ENCODE measurements at places on chromosomes 16 and 17. TPM values are rescaled to one million over a fixed set of nuclear protein-coding genes. Genes with fewer than 3 reads are reported as not detected.
A peak's percentile ranks its signal among the peaks of the same experiment; 100 is the strongest.

CHST6 gene
- not detected for total RNA-seq

ITGA2B gene
- total RNA-seq, result 0.87 TPM

TENT4B gene
- 32.9 TPM for total RNA-seq

ATP2C2 gene
- not detected for total RNA-seq

ZNF385C gene
- not detected for total RNA-seq

CCL3 gene
- total RNA-seq, result 1.0 TPM

ARHGAP27 gene
- 33.3 TPM for total RNA-seq

IGSF6 gene
- total RNA-seq, result 0.31 TPM

SRL gene
- total RNA-seq, result not detected

DNA sequence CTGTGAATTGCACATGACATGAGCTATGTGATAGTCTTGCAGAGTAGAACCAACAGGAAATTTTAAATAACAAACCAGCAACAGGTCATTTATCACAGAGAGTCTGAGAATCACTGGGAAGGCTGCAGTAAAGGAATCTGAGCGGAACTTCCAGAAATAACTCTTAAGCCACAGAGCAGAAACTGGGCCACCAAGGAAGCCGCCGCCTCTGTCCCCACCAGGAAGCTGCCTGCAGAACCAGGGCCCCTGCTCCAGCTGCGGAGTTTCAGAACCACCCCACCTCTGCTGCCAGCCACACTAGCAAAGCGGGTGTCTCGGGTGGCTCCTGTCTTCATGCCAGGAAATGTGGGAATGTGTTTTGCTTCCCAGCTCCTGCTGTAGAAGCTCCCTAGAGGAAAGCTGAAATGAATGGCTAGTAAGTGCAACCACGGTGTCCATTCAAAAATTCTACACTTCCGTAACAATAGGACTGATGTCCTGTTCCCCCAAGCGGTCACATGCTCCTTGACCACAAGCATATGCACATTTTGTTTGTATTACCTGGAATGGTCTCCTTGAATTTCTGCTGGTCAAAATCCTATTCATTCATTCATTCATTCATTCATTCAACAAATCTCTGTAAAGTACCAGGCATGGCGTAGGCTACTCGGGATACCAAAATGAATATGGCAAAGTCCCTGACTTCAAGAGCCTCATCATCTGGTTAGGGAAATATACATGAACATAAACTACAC is 7.7 kb upstream of the ITPRIPL2 start:
- no peaks in the 10 kb centered on the region for H3K27me3 ChIP-seq
- no peaks in the 10 kb centered on the region for H3K4me1 ChIP-seq
- DNase-seq, result no peak

GRCh38 chr16:9763505-9763904 is 418.7 kb downstream of the GRIN2A start:
- H3K4me3 ChIP-seq, result no peak overlapping the region
- H3K36me3 ChIP-seq, result no peaks in the 10 kb centered on the region
- no peak overlapping the region for H3K27ac ChIP-seq

DNA sequence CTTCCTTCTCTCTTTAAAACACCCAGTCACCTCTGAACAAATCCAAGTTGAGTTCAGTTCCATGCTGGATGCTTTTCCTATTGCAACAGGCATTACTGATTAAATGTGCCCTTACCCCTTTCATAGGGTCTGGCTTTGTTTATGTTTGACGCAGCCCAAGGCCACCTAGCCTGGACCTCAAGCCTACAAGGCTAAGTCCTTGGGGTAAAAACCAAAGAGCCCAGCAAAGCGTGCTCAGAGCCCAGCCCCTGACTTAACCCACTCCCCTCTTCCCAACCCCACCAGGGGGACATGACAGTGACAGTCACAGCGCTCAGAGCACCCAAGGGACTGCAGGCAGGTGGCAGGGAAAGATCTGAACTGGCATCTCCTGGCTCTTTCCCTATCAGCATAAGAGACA is 200.6 kb downstream of the XYLT1 start:
- H3K4me3 ChIP-seq, result no peak overlapping the region
- H3K36me3 ChIP-seq, result no peaks in the 10 kb centered on the region
- H3K4me1 ChIP-seq, result peaks cover 21% of the 10 kb centered on the region
- no peaks in the 10 kb centered on the region for H3K27me3 ChIP-seq
- H3K27ac ChIP-seq, result no peak overlapping the region
- no peak for DNase-seq

- H3K36me3 ChIP-seq, result peaks cover 40% of the 10 kb centered on the region
- peak within 1 kb of the TSS; percentile 79 for H3K27ac ChIP-seq
- peak; percentile 97 for DNase-seq
- H3K27me3 ChIP-seq, result no peaks in the 10 kb centered on the region
- H3K4me3 ChIP-seq, result peak within 1 kb of the TSS; percentile 67
Observed at GRCh38 chr16:2520097-2520783, at the start of gene AMDHD2. TSS of gene AMDHD2 (plus strand) at chr16:2520371. CDS start at chr16:2520459, 88 bp downstream.

DNA sequence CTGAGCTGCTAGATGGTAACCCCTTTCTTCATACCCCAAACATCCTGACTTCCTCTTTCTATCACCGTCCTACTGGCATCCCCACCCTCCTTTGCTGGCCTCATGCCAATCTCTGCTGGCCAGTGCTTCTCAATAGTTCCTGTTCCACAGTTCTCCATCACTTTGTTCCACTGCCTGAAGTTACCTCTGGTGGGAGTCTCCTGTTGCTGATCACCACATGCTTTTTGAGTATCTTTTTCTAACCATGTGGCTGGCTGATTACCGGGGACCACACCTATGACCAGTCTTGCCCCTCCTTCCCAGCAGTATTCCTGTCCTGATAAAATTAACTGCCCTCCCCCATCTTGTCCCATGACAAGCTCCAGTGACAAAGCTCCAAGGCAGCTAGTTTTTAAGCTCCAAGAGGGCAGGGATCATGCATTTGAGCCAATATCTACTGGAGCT is 380.4 kb upstream of the CCL2 start:
- H3K4me3 ChIP-seq, result no peak overlapping the region
- no peak overlapping the region for H3K27ac ChIP-seq
- H3K4me1 ChIP-seq, result no peaks in the 10 kb centered on the region
- H3K27me3 ChIP-seq, result no peaks in the 10 kb centered on the region
- no peak for DNase-seq

GRCh38 chr17:35988164-35988563 is 1.6 kb upstream of the CCL14 start:
- DNase-seq, result no peak
- no peaks in the 10 kb centered on the region for H3K27me3 ChIP-seq
- no peak overlapping the region for H3K4me3 ChIP-seq
- no peaks in the 10 kb centered on the region for H3K36me3 ChIP-seq

GRCh38 chr17:62704381-62704971 is 77.0 kb downstream of the MRC2 start:
- H3K27me3 ChIP-seq, result no peaks in the 10 kb centered on the region
- no peak for DNase-seq
- peak overlapping the region; percentile 56 for H3K4me3 ChIP-seq
- H3K27ac ChIP-seq, result no peak overlapping the region

GRCh38 chr16:88941913-88942909 is 34.8 kb downstream of the CBFA2T3 start:
- peaks cover 40% of the 10 kb centered on the region for H3K4me1 ChIP-seq
- peak; percentile 79 for DNase-seq
- no peak overlapping the region for H3K4me3 ChIP-seq

GRCh38 chr16:84585886-84586285 is 32.0 kb downstream of the COTL1 start:
- H3K4me3 ChIP-seq, result no peak overlapping the region
- H3K27me3 ChIP-seq, result no peaks in the 10 kb centered on the region
- DNase-seq, result no peak
- H3K36me3 ChIP-seq, result peaks cover 76% of the 10 kb centered on the region
- H3K4me1 ChIP-seq, result peaks cover 27% of the 10 kb centered on the region
- no peak overlapping the region for H3K27ac ChIP-seq

DNA sequence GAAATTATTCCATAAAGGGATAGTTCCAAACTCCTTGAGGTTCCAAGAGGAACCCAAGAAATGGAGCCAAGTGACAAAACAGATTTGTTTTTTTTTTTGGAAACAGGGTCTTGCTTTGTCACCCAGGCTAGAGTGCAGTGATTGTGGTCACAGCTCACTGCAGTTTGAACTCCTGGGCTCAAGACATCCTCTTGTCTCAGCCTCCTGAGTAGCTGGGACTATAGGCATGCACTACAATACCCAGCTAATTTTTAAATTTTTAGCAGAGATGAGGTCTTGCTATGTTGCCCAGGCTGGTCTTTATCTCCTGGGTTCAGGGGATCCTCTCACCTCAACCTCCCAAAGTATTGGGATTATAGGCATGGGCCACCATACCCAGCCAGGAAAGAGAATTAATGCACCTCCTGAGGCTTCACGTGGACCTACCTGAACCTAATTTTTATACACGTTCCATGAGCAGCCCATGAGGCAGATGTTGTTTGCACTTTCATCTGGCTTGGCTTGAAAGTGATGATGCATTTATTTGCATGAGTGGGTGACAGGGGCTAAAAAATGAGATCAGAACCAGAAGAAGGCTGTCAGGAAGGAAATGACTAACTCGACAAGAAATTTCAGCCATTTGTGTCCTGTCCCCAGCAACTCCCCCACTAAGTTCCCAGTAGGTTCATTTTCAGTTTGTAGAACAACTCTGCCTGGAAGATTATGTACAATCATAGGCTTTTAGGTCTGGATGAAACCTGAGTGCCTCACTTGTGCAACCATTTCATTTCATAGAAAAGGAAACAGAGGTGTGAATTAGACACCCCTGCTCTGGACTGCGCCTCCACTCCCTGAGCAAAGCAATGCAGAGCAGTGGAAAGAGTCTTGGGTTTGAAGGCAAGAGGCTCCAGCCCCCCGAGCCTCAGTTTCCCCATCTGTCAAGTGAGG is 10.3 kb upstream of the IRF8 start:
- H3K36me3 ChIP-seq, result no peaks in the 10 kb centered on the region
- DNase-seq, result no peak
- H3K27ac ChIP-seq, result no peak overlapping the region

DNA sequence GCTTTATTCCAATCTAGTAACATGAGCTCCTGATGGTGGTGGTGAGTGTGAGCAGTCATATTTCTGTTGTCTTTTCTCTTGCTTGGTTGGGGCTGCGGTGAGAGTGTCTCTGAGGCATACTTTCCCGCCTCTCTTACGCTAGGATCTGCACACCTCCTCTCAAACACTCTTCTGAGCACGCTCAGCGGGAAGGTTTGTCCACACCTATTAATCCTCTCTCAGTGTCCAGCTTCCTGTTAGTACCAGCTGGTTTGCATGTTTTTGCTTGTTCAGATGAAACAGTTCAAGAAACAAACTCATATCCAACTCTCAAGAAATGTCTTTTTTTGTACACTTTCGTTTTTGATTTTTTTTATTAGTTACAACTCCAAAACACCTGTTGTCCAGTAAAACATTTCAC is 89.5 kb downstream of the CCDC182 start:
- H3K27me3 ChIP-seq, result no peaks in the 10 kb centered on the region
- no peak overlapping the region for H3K27ac ChIP-seq
- no peak overlapping the region for H3K4me3 ChIP-seq
- no peak for DNase-seq
- H3K36me3 ChIP-seq, result peaks cover 25% of the 10 kb centered on the region

- no peaks in the 10 kb centered on the region for H3K4me1 ChIP-seq
- H3K4me3 ChIP-seq, result no peak overlapping the region
- peaks cover 5% of the 10 kb centered on the region for H3K27me3 ChIP-seq
- no peak overlapping the region for H3K27ac ChIP-seq
Observed at GRCh38 chr16:86598607-86599565, 20.5 kb downstream of the FOXL1 start.

DNA sequence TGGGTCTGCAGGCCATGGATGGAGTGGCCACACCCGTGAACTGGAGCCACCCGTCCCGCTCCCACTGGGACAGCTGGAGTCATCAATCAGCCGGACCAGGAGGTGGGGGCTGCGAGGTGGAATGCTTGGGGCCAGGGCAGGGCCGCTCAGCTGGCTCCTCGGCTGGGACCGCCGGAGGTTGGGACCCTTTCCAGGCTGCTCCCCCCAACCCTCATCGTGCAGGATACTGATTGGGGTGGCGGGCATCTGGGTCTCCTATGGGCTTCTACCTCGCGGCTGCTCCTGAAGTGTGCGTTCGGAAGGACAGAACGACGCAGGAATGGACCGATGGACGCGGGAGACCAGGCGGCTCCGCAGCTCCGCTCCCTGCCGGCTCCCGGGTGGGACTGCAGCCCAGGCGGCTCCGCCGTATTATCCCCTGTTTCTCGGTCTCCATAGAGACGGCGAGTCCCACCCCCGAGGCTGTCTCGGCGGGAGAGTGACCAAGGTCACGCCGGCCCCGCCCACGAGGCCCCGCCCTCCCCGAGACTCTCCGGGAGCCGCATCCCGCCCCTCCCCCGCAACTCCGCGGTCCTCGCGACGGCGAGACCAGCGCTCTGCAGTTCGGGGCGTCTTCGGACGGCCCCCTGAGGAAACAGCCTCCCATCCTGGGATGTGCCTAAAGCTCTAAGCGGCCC is at the start of gene TPPP3:
TSS of gene TPPP3 (minus strand) at position 388 of the 677 bp plus-strand sequence. CDS start 2,387 bp downstream, outside the sequence.
- H3K27ac ChIP-seq, result no peak within 1 kb of the TSS
- no peaks in the 10 kb centered on the region for H3K36me3 ChIP-seq
- H3K4me1 ChIP-seq, result peaks cover 28% of the 10 kb centered on the region

GRCh38 chr17:27354491-27355081 is 60.7 kb downstream of the WSB1 start:
- no peak for DNase-seq
- peaks cover 17% of the 10 kb centered on the region for H3K4me1 ChIP-seq
- peak overlapping the region; percentile 67 for H3K4me3 ChIP-seq
- H3K36me3 ChIP-seq, result no peaks in the 10 kb centered on the region
- H3K27ac ChIP-seq, result no peak overlapping the region

- H3K4me3 ChIP-seq, result no peak overlapping the region
- H3K27me3 ChIP-seq, result peaks cover under 1% of the 10 kb centered on the region
- no peaks in the 10 kb centered on the region for H3K36me3 ChIP-seq
- no peaks in the 10 kb centered on the region for H3K4me1 ChIP-seq
Observed at GRCh38 chr17:6823011-6823442, 8.5 kb downstream of the TEKT1 start.

DNA sequence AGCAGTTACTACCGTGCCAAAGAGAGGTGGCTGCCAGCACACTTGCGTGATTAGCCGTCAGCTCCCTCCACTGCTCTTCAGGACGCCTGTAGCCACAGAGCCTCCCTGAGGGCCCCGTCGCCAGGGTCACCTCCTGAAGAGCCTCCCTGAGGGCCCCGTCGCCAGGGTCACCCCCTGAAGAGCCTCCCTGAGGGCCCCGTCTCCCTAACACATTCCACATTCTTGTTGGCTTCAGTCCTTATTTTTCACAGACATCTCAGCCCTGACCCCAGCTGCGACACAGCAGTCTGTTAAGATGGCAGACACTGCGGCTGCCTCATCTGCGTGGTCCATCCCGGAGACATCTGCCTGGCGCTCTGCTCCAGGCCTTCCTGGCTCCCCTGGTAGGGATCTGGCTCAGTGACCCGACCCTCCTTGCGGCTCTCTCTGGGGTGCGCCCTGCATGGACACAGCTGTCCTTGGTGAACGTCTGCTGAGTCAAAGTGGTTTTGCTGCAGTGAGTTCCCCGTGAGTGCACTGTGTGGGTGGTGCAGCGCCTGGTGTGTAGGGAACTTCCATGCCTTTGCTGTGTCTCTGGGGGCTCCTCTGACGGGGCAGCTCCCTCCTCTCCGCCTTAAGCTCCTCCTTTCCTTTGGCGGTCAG is 11.4 kb downstream of the ACSF3 start:
- no peaks in the 10 kb centered on the region for H3K27me3 ChIP-seq
- no peak overlapping the region for H3K4me3 ChIP-seq
- peaks cover 35% of the 10 kb centered on the region for H3K4me1 ChIP-seq
- H3K27ac ChIP-seq, result no peak overlapping the region

Measured in CD4-positive, alpha-beta T cell (primary cell).